ENCODE measurements at places on chromosomes 5 and 9.

- DNase-seq, result no peak
Measured at GRCh38 chr5:43563321-43563720, 6.4 kb upstream of the PAIP1 start.

- DNase-seq, result no peak
Measured at GRCh38 chr5:174692982-174693422, 31.4 kb upstream of the MSX2 start.

DNA sequence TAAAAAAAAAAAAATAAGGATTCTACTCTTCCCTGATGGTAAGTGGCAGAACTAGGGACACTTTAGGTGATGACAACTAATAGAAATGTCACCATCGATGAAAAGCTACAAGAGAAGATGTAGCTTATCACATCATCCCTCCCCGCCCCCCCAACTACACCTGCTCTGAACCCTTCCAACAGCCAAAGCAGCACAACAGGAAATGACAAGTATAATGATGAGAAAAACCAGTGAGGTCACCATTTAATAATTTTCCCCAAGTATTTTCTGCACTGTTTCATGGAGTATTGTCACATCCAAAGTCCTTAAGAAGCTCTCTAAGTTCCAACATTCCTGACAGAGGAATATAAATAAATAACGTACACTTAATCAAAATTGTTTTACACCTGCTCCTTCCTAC, 221.4 kb downstream of the EFNA5 start:
- DNase-seq, result no peak

DNA sequence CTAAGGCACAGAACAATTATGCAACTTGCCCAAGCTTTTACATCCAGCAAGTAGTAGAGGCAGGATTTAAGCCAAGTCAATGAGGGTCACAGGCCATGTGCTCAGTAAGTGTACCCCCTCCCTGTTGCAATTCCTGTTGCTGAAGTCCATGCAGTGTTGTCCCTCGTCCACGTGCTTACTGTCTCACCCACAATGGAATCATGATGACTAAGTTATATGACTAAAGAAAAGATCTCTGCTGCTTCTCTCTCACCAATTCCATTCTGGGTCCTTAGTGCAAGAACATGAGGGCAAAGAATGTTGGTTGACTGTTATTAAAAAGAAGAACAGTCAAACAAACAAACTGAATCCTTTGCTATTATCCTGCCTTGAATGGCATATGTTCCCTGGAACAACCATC, 233.6 kb upstream of the SLC24A2 start:
- DNase-seq, result no peak

DNA sequence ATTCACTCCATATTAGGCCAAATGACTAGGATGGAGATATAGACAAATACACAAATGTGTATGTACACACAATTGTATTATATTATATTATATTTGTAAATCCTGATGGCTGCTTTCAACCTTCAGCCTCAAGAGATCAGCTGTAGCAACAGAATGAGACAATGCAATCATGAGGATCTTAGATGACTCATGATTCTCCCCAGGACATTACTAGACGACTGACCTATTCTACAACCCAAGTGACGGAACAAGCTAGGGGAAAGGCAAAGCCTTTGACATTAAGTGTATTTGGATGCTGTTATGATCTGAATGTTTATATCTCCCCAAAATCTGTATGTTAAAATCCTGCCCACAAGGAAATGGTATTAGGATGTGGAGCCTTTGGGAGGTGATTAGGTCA, 66.5 kb downstream of the COX7C start:
- DNase-seq, result no peak

- DNase-seq, result no peak
Measured at GRCh38 chr9:90770182-90770738, 31.4 kb upstream of the SYK start.

DNA sequence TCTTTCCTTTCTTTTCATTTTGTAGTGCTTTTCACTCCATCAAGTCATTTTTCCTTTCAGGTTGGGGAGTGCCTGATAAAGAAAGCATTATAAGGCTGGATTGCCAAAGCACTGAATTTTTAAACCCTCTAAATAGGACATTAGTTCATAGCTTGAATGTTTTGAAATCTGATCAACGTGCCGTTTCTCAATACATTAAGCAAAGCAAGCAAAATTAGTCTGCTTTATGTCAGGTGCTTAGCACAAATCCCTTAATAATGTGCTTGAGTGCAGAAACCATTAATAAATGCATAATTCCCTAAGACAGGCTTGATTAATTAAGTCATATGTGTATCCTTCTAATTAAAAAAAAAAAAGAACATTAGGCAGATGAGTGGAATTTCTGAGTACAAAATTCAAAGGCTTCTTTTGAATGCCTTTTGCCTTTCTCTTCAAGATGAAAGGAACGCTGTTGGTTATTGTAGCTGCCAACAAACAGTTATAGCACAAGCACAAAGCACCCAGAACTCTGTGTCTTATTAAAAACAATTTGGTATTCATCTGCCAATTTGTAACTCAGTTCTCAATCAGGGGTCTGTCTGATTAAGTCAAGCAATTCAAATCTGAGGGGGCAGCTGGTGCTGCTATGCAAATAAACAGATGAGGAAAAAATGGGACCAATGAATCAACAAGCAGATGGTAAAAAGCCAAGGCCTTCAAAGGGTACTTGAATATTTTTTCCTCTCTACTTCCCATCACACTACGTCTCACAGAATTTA, 233.7 kb downstream of the TLE1 start:
- no peak for DNase-seq

DNA sequence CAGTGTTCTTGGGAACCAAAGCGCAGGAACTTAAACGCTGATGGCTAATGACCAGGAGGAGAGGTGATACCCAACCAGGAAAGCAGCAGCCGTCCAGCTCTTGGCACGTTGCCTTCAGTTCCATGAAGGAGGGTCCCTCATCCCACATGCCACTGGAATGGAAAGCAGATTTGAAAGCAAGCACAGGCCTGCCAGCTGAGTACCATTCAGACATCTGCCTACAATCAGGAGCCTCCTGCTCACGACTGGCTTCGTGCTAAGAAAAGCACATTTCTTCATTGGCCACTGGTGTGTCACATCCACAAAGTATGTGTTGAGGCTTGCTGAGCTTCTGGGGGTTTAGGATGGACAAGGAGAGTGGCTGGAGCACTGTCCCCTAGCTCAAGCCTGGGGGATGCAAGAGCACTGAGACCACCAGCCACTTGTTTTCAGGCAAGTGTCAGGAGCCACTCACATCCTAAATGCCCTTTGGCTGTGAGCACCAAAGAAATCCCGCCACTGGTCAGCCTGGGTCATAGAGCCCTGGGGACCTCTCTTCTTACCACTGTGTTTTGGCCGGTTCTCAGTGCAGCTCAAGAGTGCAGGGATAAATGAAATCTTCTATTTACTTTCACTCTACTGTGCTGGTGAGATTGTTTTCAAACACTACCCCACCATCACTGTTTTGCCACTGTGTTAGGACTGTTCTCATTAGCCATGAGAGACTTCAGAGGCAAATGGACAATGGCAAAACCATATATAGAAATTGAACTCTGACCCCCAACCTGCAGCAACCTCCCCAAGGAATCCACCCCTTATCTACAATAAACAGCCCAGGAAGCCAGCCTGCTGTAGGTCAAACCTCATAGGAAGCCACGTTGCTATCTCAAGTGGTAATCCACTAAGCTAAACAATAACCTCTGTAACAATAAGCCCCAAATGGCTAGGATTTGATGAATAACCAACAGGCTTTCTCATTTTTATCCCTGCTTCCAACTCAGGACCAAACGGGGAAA, 58.3 kb downstream of the MTX3 start:
- no peak for DNase-seq

- DNase-seq, result no peak
Measured at GRCh38 chr5:117041926-117042595, 467.4 kb upstream of the SEMA6A start.

DNA sequence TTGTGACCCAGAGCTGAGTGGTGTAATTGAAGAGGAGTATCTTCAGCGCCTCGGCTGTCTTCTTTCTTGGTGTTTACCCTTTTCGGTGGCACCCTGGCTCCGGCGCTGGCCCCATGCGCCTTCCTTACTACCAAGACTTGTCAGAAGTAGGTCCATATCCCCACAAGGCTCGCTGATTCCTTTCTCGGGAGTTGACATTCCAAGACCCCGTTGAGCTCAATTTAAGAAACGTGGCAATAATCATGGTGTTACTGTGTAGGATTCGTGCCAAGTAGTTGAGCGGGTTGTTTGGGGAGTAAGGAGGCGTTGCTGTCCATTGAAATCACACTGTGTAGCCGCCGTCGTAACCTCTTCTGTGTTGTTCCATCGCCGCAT, 795 bp downstream of the NDUFAF2 start:
- no peak for DNase-seq

GRCh38 chr9:69496846-69497450, 171.9 kb downstream of the ENTREP1 start:
- DNase-seq, result no peak

DNA sequence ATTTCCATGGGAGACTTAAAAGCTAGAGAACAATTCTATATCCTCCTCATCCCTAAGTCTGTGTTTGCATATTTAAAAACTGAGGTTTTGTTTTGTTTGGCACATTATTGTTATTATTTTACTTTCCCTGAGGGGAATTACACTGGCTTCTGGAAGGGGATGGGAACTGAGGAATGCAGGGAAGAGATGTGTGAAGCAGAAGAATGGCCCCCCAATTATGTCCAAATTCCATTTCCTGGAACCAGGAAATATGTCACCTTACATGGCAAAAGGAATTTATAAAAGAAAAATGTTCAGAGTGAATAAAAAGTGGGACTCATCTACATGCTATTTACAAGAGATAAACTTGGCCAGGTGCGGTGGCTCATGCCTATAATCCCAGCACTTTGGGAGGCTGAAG, 129.8 kb downstream of the MARCHF11 start:
- no peak for DNase-seq

GRCh38 chr5:156879665-156880285, 29.7 kb downstream of the PPP1R2B start:
- no peak for DNase-seq

DNA sequence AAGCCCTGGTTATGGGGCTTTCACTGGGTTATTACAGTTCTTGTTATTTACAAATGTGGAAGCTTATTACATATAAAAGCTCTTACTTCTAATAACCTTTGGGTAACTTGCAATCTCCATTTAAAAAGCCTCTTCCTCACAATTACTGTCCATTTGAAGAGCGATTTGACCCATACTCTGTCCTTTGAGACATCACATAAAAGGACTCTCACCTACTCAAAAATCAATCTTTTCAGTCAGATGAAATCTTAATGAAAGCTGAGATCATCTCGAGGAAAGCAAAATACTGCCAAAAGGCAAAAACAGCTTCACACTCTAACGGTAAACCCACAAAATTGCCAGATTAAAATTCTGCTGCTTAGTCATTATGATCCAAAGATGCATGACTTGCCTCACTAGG, 29.8 kb downstream of the ELAVL2 start:
- no peak for DNase-seq

DNA sequence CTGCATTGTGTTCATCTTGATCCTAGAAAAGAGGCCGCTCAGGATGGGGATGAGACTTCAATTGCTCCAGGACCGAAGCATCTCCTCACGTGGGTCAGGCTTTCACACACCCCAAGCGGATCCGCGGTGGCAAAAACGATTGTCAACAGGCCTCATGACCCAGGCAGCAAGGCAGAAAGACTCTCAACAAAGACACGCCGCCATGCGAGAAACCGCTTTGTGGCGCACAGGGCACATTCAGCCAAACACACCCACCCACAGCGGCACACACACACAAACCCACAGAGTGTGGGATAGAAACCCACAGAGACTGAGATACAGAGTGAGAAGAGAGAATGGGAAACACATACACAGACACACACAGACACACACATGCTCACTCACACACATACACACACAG, 483.4 kb downstream of the SPATA31A7 start:
- DNase-seq, result no peak

GRCh38 chr9:134068744-134069479, 1.1 kb upstream of the BRD3 start:
- no peak for DNase-seq

GRCh38 chr5:169029037-169029436, 271.9 kb downstream of the SLIT3 start:
- DNase-seq, result no peak

- DNase-seq, result no peak
Measured at GRCh38 chr5:158278216-158278925, 419.4 kb upstream of the CLINT1 start.

DNA sequence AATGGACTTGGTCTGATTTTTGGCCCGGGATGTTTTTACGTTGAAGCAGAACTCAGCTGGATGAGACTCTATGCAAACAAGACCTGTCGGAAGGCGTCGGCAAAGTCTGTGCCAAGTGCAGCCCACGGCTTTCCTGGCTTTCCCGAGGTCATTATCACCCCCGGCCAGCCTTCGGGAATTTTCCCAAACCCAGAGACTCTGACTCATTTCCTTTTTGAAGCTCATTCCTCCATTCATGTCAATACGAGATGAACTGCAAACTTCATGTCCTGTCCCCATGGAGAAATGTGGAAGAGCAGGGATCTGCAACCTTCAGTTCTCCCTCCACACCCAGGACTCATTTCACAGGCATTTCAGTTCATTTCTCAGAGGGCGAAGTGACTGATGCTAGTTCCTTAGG, 95.3 kb downstream of the IRX2 start:
- no peak for DNase-seq

DNA sequence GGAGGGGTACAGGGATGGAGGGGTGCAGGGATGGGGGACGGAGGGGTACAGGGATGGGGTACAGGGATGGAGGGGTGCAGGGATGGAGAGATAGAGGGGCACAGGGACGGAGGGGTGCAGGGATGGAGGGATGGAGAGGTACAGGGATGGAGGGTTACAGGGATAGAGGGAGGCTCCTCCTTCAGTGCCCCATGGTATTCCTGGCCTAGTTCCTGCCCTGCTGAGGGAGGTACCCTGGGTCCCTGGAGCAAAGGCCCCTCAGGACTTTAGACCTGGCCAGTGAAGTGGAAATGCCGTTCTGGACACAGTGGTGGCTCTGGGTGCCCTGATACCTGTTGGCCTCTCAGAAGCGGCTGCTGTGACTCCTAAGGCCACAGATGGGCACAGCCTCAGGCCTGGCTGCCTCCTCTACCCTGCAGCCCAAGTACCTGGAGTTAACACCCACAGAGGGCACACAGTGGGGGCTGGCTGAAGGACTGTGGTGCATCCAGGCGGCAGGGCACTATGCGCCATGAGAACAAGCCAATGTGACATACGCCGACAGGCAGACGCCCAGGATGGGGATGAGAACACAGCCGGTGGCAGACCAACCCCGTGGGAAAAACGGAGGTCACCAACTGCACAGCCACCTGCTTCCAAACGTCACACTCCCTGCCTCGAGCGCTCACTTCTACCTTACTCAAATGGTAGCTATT, 8.4 kb downstream of the PTGES2 start:
- DNase-seq, result no peak

GRCh38 chr5:43985411-43985810, 382.4 kb downstream of the NNT start:
- DNase-seq, result no peak

DNA sequence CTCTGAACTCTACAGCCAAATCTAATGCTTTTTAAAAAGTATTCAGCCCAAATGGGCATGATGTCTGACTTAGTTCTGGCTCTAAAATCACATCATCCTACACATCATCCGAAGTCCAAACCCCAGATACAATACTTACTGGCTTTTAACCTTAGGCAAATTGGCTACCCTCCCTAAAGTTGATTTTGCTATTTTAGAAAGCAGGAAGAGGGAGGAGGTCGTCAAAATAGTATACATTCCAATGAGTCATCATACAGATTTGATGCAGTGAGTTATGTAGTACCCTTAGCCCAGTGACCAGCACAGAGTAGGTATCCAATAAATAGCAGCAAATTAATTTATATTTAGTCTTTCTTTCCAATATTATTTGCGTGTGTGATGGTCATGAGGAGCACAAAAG, 582.0 kb upstream of the TUSC1 start:
- no peak for DNase-seq

All from GDM1 (cell line).